ENCODE measurements at places on chromosomes 11 and 22.

DNA sequence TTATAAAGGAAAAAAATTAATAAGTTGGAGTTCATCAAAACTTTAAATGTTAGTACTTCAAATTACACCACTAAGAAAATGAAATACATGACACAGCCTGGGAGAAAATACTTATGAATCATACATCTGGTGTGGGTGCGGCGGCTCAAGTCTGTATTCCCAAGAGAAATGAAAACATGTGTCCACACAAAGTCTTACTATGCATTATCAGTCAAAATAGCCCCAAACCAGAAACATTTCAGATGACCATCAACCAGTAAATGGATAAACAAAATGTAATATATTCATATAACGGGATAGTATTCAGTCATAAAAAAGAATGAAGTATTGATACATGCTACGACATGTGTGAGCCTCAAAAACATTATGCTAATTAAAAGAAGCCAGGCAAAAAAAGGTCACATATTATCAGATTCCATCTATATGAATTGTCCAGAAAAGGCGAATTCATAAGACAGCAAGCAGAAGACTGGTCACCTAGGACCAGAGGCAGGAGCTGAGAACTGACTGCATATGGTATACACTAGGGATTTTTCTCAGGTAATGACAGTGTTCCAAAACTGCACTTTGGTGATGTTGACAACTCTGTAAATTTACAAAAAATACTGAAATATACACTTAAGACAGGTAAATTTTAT, 5.3 kb upstream of the AKIP1 start:
- no peak for DNase-seq

GRCh38 chr22:33869946-33870345, 50.3 kb downstream of the LARGE1 start:
- DNase-seq, result no peak

- no peak for DNase-seq
Measured at GRCh38 chr11:36398231-36398953, 102.3 kb downstream of the PRR5L start.

DNA sequence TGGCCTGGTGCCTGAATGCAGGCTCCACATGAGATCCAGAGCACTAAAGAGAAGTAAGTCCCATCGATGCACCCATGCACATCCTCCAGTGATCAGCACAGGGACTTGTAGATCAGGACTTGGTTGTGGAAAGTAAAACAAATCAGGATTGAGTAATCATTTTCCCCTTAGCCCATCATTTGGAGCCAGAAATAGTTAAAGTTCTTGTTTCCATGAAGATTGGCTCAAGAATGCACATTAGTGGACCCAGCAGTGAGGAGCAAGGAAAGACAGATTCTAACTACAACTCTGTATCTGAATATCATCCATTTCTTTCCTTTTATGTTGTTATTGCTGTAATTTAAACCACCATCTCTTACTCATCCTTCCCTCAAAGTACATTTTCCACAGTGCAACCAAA, 19.1 kb downstream of the CCDC83 start:
- no peak for DNase-seq

GRCh38 chr11:19931141-19931770, 218.6 kb downstream of the NAV2 start:
- DNase-seq, result no peak

- DNase-seq, result no peak
Measured at GRCh38 chr11:88402192-88402715, 64.7 kb upstream of the CTSC start.

DNA sequence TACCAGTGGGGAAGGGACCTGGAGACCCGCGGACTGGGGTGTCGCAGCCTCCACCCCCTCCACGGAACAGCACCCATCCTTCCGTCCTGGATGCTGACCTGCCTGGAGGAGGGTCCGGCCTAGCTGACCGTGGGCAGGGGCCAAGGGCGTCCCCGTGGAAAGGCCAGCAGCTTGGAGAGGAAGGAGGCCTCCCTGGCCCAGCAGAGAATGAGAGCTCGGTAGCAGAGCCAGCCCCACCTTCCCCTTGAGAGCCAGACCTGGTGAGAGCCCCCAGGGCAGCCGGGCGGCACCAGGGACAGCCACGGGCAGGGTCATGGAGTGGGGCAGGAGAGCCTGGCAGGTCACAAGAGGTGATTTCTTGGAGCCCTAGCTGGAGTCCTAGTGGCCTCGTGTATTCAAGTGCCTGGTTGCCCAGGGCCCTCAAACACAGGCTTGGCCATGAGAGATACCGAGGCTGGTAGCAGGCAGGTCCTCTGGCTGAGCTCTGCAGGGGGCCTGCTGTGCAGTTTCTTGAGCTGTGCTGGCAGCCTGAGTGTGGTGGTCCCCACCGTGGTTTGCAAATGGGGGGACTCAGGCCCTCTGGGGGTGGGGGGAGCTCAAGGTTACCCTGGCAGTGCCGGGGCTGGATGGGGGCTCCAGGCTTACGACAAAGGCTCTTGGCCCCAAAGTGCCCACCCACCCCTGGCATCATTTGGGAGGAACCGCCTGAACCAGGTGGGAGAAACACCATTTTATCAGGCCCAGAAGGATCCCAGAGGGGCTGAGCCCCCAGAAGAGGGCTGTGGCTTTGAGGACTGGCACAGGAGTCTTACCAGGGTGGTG, 7.6 kb downstream of the TSPAN32 start:
- no peak for DNase-seq

DNA sequence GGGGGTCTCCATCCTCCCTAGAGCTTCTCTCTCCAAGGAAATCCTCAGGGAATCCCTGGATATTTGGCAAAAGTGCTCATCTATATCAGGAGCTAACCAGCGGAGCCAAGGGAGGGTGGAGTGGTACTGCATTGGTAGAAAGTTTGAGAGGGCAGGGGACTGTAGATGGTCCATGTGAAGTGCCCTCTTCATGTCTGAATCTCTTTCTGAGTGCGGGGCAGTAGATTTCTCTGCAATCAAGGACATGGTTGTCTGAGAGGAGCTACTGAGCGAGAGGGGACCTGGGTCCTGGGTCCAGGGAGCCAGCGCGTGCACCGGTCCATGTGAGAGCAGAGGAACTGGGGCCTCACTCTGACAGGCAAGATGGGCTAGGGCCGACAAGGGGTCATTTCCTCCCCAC, 701 bp downstream of the DIXDC1 start:
- no peak for DNase-seq

GRCh38 chr11:61298663-61299244, 3.6 kb upstream of the VWCE start:
- DNase-seq, result no peak

DNA sequence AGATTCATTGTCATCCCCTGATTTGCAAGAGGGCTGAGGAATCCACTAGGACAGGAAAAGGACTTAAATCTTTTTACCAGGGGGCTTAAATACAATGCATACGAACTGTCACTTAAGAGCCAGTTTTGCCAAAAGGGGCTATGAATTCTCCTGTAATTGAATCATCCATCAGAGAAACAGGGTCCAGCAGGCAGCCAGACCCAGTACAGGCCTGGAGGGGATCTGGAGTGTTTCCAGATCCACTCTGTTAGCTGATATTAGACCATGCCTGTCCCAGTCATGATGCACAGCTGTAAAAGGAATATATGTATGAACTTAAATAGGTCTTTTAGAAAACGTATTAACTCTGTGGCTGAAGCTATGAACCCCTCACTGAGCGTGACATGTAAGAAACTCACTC, 53.8 kb upstream of the PRSS23 start:
- no peak for DNase-seq

DNA sequence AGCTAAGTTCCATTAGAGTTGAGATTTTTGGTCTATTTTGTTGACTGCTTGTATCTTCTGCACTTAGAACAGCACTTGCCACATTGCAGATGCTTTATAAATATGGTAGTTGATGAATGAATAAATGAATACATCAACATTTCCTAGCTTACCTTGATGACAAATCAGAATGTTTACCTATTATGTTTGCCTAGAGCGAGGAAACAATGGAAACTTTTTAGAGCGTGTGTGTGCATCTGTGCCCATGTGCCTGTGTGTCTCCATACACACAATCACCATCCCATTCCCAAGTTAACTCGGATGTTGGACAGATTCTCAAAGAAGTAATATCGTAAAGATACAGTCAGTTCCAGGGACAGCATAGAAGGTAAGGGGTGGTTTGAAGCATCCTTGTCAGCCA, 139.1 kb downstream of the DBX1 start:
- no peak for DNase-seq

DNA sequence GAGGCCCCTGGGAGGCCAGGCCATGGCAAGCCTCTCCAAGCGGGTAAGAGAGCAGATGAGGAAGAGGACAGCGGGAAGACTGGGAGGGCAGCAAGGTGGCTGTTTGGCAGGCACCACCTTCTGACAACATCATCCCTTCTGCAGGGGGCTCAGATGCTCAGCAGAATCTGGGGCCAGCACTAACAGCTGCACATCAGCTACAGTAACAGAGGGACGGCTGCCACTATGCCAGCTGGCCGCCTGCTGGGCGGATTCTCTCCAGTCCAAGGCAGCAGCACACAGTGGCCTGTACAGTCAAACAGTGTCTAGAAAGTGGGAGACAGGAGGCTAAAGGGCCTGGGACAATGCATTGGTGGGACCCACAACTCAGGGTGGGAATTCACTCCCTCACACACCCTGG, 10.7 kb upstream of the TXN2 start:
- DNase-seq, result no peak

- DNase-seq, result no peak
Measured at GRCh38 chr22:45879552-45879949, 97.4 kb downstream of the WNT7B start.

DNA sequence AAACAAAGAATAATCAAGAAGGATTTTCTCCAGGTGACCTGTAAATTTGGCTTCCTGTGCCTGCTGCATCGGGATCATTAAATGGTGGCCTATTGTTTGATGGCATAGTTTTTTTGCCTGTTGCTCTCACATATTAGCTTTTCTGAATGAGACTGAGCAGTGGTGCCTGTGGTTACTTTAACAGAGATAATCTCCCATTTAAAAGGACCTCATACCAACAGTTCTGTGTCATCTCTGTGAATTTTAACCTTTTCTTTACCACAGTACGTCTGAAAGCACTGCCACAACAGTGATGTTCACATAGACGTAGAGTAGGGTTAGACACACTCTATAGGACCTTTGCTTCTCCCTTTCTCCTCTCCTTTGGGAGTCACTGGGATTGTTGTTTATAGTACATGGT, 22.9 kb upstream of the RCE1 start:
- no peak for DNase-seq

- DNase-seq, result no peak
Measured at GRCh38 chr22:25644122-25644521, 79.6 kb downstream of the GRK3 start.

- no peak for DNase-seq
Measured at GRCh38 chr11:47131136-47131535, 45.5 kb downstream of the ARFGAP2 start.

DNA sequence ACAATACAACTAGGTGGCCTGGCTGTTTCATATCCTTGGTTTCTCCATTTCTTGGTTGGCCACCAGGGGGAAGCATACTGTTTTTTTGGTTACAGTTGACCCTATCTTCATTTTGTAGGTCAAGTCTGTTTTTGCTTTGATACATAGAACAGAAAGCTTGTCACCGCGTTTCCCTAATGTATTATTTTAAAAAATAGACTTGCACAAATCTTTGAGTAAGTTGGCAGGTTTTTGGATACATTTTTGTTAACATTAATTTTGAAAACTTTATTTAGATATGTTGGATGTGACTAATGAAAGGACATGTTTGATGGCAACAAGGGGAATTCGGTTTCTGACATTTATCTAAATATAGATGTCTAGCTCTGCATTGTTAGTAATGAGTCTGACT, 3.0 kb downstream of the NCR3LG1 start:
- DNase-seq, result no peak

DNA sequence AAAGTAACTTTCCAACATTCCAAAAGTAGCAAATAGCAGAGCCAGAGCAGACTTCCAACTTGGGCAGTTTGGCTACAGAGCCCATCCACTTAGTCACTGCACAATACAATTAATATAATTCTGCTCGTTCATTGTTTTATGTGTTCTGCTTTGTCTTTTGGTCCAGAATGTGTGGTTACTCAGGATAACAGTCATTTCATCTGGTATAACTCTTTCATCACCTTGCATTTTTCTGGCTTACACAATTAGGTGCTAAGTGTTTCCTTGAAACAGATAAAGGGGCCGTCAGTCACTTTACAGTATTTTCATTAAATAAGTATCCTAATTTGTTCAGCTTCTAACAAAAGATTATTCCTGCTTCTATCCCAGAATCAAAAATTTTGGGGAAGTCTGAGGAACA, 87.2 kb downstream of the LARGE2 start:
- DNase-seq, result no peak

- DNase-seq, result no peak
Measured at GRCh38 chr11:36132940-36133339, 156.3 kb downstream of the COMMD9 start.

DNA sequence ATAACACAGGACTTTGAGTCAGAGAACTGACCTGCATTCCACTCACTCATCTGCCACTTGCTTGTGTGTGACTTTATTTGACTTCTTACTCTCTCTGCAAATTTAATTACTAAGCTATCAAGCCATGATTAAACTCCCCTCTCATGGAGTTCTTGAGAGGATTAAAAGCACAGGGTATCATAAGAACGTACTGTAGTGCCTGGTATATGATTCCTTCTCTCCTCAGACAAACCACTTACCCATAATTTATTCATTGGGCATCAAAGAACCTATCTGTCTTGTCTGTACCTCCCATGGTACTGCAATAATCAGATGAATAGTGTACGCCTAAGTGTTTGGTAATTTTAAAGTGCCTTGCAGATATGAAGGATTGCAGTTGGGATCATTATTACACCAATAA, 130.6 kb upstream of the UBASH3B start:
- DNase-seq, result no peak

DNA sequence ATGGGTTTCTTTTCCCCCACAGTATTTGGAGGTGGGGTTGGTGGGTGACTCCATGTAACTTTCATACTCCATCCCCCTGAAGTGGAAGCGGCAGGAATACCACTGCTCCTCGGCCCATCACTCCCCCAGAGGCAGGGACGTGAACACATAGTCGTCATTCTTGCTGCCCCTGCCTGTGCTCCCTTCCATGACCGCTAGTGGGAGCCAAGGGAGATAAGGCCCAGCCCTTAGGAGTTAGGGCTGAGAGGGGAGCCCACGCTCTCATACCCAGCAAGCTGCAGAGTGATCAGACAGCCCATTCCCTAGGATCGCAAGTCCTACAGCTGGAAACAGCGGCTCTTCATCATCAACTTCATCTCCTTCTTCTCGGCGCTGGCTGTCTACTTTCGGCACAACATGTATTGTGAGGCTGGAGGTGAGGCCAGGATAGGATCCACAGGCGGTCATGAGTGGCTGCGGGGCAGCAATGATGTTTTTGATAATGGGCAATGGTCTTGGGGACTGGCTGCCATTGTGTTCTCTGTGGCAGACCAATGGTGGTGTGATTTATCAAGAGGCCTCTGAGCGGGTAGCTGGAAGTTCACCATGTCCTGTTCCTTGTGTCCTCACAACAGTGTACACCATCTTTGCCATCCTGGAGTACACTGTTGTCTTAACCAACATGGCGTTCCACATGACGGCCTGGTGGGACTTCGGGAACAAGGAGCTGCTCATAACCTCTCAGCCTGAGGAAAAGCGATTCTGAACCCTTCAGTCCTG, 15.9 kb downstream of the RHOG start:
- DNase-seq, result no peak
